Metanephros (tissue), 2 donors: ENCODE measurements at places on chromosomes 3 and 15. TPM values are rescaled to one million over a fixed set of nuclear protein-coding genes. Genes with fewer than 3 reads are reported as not detected.

The GUCA1C gene
- total RNA-seq = not detected

The PEX11A gene
- 11.7 TPM for total RNA-seq

The DUOXA2 gene
- not detected for total RNA-seq

The SYNPR gene
- total RNA-seq = not detected

The MORC1 gene
- total RNA-seq = 0.35 TPM

The RTP1 gene
- not detected for total RNA-seq

The GALNT15 gene
- 9.9 TPM for total RNA-seq

The VIPR1 gene
- total RNA-seq = 3.4 TPM

The KLHL6 gene
- 3.5 TPM for total RNA-seq

The CPN2 gene
- total RNA-seq = 0.12 TPM

The RBPMS2 gene
- 1.4 TPM for total RNA-seq

The KBTBD8 gene
- total RNA-seq = 1.7 TPM

The EFCAB12 gene
- 2.3 TPM for total RNA-seq

The ERC2 gene
- total RNA-seq = 3.0 TPM

The LOXL1 gene
- total RNA-seq = 35.1 TPM

The ZCWPW2 gene
- 1.1 TPM for total RNA-seq

The COLQ gene
- 10.6 TPM for total RNA-seq

The DNAJC13 gene
- 52.0 TPM for total RNA-seq

The TMEM207 gene
- 12.2 TPM for total RNA-seq

The TAMM41 gene
- 16.8 TPM for total RNA-seq

The ZNF770 gene
- 53.5 TPM for total RNA-seq

The C2CD4A gene
- total RNA-seq = 0.35 TPM

The CPNE9 gene
- 0.23 TPM for total RNA-seq
